Foreskin melanocyte (primary cell): ENCODE measurements at places on chromosomes 5 and 9.

DNA sequence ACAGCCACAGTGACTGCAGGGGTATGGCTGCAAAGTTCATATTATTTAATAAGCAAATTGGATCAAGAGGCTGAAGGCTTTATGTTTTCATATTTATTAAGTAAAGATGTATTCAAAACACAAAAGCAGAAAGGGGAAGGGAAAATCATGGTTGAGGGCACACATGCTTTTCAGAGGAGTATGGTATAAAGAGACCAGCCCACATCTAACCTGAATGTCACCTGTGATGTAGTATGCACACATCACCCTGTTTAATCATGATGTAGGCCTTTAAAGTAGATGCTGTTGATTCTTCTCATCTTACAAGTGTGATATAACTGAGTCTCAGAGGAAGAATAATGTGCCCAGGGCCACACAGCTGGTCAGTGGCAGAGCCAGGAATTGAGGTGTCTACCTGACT, 211.8 kb downstream of the DCP2 start:
- DNase-seq: no peak

GRCh38 chr9:126623667-126624478, 10.1 kb downstream of the LMX1B start:
- no peak for DNase-seq

DNA sequence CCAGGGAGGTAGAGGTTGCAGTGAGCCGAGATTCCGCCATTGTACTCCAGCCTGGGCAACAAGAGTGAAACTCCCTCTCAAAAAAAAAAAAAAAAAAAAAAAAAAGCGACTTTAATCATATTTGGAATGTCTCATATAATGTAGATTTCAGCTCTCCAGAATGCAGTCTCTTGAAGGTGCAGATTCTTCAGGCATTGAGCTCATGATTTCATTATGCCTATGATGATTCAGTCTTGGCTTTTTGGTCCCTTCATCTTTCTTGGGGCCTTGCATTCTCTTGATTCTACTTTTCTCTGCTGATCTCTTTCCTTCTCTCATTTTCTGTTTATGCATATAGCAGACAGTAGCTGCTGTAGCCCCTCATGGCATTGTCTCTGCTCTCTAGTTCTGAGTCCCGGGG, 22.9 kb downstream of the KDM4C start:
- DNase-seq: no peak

- DNase-seq: no peak
Measured at GRCh38 chr9:115764645-115765044, 388.9 kb upstream of the PAPPA start.

DNA sequence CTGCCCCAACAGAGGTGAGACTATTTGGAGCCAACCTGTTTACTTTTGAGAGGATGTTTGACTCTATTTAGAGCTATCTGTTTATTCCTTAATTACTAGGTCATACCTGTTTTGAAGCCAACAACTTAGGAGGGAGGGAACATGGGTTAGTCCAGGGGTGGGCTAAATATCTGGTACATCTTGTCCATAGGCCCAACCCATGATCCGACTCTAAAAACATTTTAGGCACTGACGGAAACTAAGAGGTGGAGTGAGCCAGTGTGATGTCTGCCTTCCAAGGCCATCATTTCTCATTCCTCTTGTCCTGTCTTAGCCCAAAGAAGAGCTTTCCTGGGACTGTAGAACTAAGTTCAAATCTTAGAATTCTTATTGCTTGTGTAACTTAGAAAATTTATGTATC, 8.4 kb downstream of the SPINK5 start:
- DNase-seq: no peak

- no peak for DNase-seq
Measured at GRCh38 chr5:146515473-146516150, 378 bp downstream of the GPR151 start.

GRCh38 chr5:17127743-17128231, 89.6 kb upstream of the BASP1 start:
- no peak for DNase-seq

GRCh38 chr5:96297867-96298266, 135.2 kb downstream of the PCSK1 start:
- no peak for DNase-seq

GRCh38 chr5:133203317-133204305, 151.8 kb downstream of the HSPA4 start:
- DNase-seq: no peak

GRCh38 chr5:69416180-69416579, 1.3 kb downstream of the MARVELD2 start:
- no peak for DNase-seq

DNA sequence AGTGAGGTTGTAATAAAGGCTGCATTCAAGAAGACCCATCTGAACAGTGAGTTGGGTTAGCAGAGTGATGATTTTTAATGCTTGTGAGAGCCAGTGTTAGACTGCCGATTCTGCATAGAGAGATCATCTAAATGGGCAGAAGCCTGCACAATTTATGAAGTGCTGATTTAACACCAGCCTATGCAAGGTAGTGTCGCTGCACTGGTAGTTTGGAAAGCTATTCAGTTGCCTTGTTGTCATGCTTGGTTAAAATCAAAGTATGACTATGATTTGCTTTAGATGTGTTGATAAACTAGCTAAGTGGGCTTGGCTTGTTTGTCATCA, 379 bp upstream of the LRRTM2 start:
- no peak for DNase-seq

DNA sequence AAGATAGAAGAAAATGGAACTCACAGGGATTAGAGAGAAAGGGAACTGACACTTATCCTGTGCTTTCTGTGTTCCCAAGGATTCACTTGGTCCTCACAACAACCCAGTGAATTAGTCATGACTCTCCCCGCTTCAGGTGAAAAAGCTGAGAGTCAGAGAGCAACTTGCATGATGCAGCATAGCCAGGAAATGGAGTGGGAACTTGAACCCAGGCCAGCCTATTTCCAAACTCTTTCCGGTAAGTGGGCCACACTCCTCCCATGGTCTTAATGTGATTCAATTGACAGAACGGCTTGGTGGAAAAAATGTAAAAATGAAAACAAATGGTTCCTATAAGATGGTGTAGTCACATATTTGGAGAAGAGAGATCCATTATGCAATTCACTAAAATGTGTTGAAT, 45.9 kb upstream of the CEMIP2 start:
- DNase-seq: no peak

DNA sequence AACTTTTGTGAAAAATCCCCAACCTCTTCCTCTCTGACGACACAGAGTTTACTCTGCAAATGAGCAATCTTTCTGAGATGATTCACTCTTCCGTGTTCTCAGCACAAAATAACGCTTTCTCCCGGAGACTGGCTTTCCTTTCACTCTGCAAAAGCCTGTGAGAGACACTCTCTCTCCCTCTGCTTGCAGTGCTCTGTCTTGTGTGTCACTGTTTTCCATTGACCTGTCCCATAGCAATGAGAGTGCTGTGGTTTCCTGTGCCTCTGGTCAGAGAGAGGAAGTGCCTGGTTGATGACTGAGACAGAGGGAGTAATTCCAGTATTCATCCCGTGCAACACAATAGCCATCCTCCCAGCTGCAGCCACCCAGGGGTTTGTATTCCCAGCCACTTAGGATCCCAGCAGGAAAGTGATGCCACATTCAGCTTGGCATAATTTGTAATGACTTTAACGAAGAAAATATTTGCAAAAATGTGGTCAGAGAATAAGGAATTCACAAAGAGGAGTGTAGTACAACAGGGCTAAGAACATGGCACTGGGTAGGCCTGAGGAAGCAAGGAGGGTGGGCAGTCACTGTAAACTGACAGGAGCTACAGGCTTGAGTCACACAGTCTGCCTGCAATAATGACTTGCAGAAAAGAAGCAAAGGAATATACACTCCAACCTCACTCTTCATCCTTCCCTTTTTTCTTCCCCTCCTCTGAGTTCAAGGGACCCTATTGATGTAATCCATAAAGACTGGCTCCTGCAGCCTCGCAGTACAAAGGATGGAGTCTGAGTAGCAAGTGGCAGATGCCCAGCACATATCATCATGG, 463.5 kb upstream of the RGMB start:
- peak; percentile 85 for DNase-seq

DNA sequence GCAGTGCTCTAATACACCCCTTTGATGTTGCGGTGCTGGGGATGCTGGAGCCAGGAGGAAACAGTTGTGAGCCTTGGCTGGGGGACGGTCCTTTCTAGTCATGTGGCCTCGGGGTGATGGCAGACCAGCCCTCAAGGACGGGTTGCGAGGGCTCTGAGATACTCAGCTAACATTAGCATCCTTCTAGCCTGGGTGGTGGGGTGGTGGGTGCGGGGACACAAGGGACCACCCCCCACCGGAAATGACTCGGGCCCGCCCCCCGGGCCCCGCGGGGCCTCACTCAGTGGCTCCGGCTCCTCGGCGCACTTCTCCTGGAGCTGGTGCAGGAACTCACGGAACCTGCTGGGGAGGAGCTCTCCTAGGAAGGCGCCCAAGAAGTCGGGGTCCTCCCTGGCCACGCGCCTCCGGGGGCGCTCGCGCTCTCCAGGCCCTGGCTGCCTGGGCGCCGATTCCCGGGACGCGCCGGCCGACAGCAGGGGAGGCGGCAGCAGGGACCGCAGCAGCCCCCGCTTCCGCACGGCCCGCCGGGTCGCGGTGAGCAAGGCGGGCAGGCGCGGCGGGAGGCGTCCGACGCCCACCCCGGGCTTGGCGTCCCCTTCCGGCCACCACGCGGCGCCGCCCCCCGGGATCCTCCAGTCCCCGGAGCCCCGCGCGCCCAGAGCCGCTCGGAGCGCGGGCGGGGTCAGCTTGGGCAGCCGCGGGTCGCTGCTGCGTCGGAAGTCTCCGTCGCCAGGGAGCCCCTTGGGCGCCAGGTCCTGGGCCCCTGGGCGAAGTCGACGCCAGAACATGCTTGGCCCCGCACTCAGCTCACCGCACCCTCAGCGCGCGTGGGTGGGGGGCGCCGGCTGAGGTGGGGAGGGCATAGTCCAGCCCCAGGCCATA, 873 bp downstream of the C9orf50 start:
- no peak for DNase-seq

- no peak for DNase-seq
Measured at GRCh38 chr5:135157421-135158313, 123.6 kb upstream of the PITX1 start.
